ENCODE measurements at places on chromosomes 1 and 21.

DNA sequence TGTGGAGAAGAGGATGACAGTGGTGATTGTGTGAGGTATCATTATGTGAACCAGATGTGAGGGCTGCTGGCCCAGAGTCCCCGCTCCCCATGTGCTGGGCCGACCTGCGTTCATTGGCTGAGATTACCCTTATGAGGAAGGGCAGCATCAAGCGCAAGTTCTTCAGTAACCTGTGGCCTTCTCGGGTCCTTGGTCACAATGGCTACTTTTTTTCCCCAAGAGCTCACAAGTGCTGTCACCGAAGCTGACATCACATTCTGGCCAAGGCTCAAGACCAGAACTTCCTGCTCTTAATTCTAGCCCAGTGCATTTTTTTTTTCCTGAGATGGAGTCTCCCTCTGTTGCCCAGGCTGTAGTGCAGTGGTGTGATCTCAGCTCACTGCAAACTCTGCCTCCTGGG lies 262.9 kb downstream of the RHOU start:
- peak; percentile 28 for DNase-seq

DNA sequence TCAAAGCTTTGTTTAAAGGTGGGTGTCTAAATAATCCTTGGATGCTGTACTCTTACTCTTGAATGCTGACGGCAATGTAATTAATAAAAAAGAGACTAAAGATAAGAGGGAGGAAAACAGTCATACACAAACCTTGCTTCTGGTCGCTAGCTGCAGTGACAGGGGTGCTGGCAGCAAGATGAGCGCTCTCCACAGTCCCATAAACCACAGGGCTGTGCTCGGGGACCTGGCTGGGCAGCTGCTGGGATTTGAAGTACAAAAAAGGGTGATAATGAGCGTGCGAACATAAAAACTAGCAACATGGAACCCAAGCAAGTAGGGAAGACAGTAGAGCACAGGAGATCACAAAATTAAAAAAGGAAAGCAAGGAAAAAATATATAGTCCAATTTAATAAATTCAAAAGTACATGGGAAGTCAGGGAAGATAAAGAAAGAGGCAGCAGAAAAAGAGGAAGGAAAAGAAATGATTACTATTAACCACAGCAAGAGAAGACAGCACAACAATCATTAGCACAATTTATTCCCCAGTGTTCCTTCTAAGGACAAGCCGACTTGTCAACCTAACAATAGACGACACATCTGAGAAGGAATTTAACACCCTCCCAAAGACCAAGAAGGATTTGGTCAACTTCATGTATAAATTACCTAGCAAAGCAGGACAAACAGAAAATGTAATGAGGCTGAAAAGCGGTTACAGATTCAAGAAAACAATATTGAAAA lies 162.9 kb upstream of the HP1BP3 start:
- no peak for DNase-seq

- no peak for DNase-seq
Observed at GRCh38 chr1:54107131-54107530, 45.7 kb downstream of the CDCP2 start.

DNA sequence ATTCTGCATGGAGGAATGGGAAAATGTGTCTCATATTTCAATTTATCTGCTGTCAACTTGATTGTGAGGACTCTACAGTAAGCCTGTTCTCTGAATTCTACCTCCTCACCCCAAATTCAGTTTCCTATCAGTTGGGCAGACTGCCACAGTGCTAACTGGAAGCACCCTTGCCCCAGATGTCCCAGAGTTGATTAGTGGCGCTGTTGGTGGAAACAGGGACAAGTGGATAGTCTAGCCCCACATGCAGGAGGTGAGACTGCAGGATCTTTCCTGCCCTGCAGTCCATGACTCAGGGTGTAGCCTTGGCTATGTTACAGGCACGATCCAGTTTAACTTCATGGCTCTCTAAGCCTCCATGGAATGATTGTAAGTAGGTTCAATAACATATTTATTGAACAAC lies 22.1 kb downstream of the ADAM30 start:
- no peak for DNase-seq

DNA sequence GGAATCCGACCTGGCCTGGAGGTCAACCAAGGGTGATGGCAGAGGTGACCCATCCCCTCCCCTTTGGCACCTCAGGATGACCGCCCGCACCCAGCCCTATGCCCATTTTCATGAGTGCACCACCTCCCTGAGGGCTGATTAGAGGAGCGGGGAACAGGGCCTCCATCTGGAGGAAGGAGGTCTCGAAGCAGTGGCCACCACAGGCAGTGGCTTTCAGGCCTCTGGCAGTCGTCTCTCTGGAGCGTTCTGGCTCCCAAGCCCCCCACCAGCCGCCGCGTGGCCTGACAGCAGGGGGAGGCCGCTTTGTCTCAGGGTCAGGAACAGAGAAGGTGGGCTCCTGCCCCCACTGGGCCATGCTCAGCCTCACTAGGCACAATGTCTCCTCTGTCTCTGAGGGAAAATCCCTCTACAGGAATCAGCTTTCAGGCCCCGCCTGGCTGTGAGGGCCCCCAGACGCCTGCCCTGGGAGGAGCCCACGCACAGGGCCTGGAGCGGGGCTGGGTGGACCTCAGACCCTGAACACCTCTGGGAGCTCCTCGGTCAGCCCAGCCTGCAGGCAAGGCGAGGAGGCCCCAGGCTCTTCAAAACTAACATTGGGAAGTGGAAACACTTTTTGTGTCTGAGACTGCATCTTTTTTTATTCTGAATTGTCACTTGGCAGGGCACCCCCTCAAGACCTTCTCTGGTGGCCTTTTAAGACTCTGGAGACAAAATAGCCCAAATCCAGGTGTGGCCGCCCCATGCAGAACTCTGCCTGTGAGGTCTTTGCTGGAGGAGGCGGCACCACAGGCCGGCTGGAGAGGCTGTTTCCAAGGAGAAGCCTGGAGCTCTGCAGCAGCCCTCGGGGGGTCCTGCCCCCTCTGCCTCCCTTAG lies 127.7 kb upstream of the ARHGEF16 start:
- no peak for DNase-seq

DNA sequence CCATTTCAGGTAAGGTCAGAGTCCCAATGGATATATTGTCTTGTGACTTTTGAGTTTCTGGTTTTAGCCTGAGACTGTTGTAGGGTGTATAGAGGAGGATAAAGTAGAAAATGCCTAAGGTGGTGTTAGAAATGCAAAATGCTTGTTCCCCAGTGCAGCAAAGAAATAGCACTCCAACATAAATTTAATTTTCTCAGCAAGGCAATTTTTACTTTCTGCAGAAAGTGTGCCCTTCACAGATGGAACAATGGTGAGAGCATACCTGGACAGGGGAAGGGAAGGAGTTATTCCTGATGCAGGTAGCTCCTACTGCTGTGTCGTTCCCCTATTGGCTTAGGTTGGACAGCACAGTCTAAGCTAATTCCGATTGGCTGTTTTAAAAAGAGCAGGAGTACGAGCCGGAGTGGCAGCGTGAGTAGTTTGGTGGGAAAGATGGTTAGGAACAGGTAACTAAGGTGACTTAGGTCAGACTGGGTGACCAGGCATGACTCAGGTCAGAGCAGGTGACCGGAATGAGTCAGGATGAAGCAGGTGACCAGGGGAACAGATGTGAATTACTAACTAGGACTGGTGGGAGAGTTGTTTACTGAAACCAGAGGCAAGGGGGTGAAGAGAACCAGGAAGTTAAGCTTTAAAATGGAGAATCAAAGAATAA lies 21.5 kb downstream of the SPATA45 start:
- DNase-seq, result peak; percentile 82

- no peak for DNase-seq
Observed at GRCh38 chr1:153349363-153350320, 1.0 kb upstream of the PGLYRP4 start.

GRCh38 chr1:218739426-218739825 lies 394.3 kb downstream of the TGFB2 start:
- DNase-seq, result no peak

- DNase-seq, result peak; percentile 88
Observed at GRCh38 chr1:231969076-231969475, 342.5 kb downstream of the DISC1 start.

DNA sequence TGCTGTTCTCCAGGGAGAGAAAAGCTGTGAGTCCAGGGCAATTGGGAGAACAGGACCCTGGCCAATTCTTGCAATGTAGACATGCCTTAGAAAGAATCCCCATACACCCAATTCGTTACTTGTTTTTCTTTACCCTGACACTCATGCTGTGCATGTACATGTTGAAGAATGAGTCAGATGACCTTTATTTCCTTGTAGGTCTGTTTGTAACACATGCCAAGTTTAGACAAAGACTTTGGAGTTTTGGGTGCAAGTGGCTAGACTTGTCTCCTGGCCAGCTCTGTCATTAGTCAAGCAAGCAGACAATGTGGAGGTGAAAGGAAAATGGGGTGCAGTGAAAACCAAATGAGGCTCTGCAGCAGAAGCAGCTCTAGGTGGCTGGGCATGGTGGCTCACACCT lies 38.1 kb downstream of the GNPAT start:
- no peak for DNase-seq

DNA sequence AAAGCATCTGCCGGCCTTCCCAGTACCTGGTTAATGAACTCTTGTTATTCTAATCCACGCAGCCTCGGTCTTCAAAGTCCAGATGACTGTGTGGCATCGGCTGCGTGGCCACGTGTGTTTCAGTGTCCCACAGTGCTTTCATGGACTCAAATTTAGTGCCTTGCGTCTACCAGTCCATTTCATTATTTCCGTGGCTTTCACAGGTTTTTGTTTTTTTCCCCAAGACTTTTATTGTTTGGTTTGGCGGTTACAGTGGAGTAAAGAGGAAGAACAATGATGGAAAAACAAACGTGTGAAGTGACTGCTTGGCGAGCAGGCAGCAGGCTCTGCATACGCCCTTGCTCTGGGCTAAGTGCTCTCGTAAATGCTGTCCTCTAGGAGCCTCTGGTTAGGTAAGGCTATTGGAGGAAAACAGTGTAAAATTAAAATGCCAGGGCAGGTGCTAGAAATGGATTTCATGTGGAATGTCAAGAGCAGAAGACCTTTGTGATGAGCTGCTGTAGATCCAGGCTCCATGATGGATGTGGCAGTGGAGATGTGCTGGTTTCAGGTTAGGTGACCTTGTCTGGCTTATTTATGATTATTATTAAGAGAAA lies 536.3 kb downstream of the KIF26B start:
- no peak for DNase-seq

GRCh38 chr1:62070384-62071011 lies 124.2 kb upstream of the L1TD1 start:
- peak; percentile 44 for DNase-seq

GRCh38 chr1:81894867-81895266 lies 94.1 kb downstream of the ADGRL2 start:
- DNase-seq, result no peak

DNA sequence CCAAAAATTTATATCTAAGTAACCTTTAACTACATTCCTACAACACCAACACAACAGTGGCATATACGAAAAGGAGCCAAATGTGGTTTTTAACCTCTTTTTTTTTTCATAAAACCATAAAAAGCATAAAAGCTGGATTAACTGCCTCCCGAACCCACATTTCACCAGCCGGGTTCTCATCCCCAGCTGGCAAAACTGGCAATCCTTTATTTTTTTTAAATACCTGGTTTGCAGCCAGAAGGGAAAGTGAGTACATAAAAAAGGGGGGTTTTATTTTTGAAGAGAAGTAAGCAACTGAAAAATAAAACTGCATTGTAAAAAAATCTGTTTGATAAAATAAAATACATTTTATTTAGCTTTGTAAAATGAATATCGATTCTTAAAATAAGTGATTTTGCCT lies 295.4 kb downstream of the AKT3 start:
- DNase-seq, result no peak

DNA sequence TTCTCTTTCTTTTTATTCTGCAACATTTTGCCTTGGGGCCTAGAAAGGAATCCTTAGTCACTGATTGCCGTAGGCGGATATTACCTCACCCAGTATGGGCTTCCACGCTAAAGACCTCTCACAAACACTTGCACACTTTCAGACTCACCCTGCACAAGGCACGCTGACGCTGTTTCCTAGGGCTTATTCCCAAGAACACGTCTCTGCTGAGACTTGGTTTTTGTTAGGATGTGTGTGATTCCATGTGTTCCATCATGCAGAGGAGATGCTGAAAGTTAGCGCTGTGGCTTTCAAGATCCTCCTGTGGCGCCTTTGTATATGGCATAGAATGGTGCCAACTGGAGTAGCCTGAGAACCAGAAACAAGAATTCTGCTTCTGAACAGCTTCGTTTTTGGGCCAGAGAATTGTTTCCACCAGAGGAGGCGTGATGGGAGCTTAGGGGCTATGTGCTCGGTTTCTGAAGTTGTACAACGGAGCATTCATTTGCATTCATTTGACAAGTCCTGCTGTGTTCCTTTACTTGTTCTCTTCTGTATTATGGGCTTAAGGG lies 297.0 kb downstream of the DISC1 start:
- DNase-seq, result peak; percentile 50

DNA sequence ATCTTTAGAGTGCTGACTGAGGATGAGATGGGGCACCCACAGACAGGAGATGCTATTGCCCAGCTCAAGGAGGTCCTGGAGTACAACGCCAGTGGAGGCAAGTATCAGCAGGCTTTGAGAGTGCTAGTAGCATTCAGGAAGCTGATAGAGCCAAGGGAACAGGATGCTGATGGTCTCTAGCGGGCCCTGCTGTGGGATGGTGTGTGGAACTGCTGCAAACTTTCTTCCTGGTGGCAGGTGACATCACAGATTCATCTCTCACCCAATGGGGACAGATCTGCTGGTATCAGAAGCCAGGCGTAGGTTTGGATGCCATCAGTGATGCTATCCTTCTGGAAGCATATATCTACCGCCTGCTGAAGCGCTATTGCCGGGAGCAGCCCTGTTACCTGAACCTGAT lies 609.8 kb upstream of the NCAM2 start:
- peak; percentile 3 for DNase-seq

GRCh38 chr1:9744106-9744799 lies 79.5 kb downstream of the CLSTN1 start:
- DNase-seq, result no peak

- no peak for DNase-seq
Observed at GRCh38 chr1:11352058-11352715, 79.2 kb downstream of the UBIAD1 start.

DNA sequence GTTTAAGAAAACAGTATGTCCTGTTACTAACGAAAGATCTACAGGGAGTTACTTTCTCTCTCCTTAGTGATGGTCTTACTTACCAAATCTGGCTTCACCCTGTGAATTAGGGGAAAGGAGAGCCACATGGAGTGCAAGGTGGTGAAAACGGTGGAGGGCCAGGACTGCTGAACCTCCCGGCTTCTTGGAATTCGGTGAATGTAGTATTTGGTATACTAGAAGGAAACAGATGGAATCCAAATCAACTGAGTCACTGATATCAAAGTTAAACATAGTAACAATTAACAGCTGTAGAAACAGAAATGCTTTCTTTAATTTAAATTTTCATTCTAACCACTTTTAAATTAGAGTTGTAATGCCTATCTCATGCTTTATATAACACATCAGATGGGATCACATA lies 45.7 kb downstream of the ALG14 start:
- DNase-seq, result no peak

GRCh38 chr1:53860967-53861411 lies 22.9 kb upstream of the NDC1 start:
- peak; percentile 88 for DNase-seq

All from DMS53 (cell line).